ENCODE measurements at places on chromosomes 6 and 20.

GRCh38 chr6:84074988-84075781, 41.6 kb downstream of the MRAP2 start:
- no peak for DNase-seq

DNA sequence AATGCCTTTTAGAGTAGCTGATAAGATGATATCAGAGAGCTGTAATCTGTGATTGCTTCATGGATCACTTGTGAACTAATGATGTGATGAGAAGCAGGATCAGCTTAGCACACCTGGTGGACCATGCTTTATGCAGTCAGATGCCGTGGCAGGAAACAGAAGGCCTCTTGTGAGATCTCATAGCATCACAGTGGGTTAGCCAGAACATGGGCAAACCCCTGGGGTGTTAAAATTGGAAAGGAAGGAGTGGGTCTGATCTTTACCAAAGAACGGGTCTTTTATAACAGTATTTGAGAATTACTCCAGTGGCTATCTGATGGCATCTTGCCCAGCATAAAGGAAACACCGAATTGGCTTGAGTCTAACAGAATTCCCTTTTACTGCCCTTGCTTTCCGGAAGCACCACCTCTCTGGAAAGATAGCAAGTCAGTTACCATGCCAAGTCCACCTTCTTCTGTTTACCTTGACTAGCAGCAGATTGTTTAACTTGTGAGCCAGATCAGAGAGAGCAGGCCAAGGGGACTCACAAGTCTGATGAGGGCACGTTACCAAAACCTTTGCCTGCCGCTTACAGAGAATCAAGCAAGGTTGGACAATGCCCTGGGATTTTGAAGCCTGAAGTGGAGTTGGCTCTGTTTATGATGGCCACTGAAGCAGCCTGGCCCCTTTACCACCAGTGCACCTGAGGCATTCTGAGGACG, 20.9 kb upstream of the SRF start:
- DNase-seq = no peak

GRCh38 chr20:23588434-23589403, 17.0 kb downstream of the CST9 start:
- DNase-seq = no peak

DNA sequence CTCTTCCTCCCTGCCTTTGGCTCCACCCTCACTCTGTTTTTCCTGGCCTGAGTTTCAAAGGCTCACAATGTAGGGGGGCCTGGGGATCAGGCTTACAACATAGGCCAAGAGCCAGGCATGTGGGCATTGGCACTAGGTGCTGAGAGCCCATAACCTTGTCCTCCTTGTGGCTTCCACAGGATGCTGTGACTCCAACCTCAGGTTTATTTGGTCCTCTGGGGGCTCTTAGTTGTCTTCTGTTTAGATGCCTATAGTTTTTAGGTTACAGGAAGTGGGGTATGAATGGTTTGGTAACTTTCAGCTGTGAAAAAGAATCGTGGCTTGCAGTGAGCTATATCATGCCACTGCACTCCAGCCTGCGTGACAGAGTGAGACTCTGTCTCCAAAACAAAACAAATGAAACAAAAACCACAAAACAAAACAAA, 25.6 kb downstream of the MMP24 start:
- DNase-seq = peak; percentile 27

DNA sequence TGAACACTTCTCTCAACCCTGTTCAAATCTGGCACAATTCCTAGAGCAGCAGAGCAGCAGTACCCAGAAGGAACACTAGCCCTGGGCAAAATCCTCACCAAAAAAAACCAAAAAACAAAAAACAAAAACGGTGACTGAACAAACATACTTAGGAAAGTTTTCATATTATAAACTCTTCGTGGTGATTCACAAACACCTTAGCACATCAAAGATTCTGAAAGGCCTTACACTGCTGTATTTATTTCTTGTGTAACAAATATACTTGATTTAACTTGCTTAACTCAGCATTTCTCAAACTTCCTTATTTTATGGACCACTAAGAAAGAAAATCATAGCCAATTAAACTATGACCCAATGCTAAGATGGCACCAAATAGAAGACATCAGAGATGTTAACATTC, 57.8 kb upstream of the RREB1 start:
- no peak for DNase-seq

- no peak for DNase-seq
These were observed 870 bp upstream of the MDFI start for GRCh38 chr6:41637194-41638001.

- DNase-seq = no peak
These were observed 74.7 kb downstream of the BTBD3 start for GRCh38 chr20:11992426-11992825.

- no peak for DNase-seq
These were observed 33.6 kb upstream of the PREX1 start for GRCh38 chr20:48861444-48861843.

GRCh38 chr6:162856885-162857284, 129.1 kb downstream of the PACRG start:
- no peak for DNase-seq

DNA sequence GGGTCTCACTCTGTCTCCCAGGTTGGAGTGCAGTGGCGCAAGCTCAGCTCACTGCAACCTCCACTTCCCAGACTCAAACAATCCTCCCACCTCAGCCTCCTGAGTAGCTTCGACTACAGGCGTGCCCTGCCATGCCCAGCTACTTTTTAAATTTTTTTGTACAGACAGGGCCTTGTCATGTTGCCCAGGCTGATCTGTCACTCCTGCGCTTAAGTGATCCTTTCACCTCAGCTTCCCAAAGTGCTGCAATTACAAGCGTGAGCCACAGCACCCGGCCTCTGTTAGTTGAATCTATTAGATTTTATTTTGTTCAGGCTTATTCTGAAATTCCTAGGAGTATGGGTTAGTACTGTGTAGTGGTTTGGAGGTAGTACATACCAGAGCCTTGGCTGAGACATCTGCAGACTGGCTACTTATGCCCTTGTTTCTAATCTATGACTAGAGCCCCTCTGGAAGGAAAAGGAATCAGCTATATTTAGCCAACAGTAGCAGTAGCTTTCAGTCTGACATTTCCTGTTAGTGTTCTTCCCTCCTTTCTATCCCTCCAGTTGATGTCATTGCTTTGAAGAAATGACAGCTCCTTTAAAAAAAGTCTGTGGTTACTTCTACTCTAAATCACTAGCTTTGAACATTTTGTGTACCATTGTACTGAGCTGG, 74.4 kb downstream of the ITCH start:
- no peak for DNase-seq

DNA sequence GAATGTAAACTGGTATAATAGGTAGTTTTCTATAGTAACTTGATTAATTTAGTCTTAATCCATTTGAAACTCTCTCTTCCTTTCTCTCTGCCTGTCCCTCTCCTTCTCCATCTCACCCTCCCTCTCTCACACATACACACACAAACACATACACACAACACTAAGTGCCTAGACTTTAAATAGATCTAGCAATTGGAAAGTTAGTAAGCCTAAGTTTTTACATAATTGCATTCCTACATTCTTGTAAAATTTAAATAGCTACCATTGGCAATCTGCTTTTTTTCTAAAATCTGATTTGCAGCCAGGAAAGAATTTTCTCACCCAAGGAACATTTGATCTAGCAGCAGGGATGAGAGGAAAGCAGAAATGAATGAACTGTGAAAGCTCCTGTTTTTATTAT, 15.7 kb downstream of the GFRA4 start:
- no peak for DNase-seq

DNA sequence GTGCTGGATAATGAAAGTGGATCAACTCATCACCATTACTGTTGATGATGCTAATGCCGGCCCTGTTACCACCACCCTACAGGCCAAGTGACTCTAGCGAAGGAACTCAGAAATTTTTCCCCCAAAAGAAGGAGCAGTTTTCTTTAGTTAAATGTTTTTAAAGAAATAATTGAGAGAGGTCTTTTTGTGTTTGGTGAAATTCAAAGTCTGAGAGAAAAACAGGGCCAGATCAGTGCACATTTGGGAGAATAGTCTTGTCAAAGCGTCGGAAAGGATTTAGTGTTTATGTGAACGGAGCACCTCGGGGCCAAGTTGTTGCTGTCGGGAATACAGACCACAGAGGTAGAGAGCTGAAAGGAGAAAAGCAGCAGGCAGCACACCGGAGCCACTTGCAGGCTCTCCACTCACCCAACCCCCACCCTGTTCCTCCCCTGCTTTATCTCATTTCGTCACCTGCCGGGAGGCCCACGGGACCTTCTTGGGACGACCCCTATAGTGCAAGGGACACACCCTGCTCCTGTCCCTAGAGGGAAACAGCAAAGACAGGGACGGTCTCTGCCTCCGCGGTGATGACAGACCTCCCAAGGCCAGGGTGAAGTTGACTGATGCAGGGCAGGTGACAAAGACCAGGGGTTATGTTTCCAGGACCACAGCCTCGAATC, 6.8 kb downstream of the TFAP2B start:
- no peak for DNase-seq

- peak; percentile 57 for DNase-seq
These were observed at the start of gene PPP1R14C for GRCh38 chr6:150142670-150143515. TSS of gene PPP1R14C (plus strand) at chr6:150143044. CDS start at chr6:150143193, 149 bp downstream.

- DNase-seq = no peak
These were observed 9.7 kb downstream of the TGM3 start for GRCh38 chr20:2305479-2305878.

DNA sequence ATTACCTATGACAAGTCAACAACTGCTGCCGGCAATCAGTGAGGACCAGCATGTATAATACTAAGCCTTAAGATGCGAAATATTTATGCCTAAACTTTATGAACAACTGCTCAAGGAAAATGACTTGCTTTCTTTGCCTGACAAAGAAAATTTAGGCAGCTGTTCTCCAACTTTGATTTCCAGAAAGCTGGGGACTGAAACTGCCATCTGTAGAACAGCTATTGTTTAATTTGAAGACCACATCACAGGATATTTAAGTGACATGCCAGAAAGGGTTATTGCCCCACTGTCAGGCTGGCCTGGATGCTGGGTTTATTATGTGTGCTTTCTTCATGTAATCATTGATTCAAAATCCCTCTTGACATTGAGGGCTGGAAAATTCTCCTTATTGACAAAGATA, 153.9 kb upstream of the ENPP5 start:
- DNase-seq = no peak

DNA sequence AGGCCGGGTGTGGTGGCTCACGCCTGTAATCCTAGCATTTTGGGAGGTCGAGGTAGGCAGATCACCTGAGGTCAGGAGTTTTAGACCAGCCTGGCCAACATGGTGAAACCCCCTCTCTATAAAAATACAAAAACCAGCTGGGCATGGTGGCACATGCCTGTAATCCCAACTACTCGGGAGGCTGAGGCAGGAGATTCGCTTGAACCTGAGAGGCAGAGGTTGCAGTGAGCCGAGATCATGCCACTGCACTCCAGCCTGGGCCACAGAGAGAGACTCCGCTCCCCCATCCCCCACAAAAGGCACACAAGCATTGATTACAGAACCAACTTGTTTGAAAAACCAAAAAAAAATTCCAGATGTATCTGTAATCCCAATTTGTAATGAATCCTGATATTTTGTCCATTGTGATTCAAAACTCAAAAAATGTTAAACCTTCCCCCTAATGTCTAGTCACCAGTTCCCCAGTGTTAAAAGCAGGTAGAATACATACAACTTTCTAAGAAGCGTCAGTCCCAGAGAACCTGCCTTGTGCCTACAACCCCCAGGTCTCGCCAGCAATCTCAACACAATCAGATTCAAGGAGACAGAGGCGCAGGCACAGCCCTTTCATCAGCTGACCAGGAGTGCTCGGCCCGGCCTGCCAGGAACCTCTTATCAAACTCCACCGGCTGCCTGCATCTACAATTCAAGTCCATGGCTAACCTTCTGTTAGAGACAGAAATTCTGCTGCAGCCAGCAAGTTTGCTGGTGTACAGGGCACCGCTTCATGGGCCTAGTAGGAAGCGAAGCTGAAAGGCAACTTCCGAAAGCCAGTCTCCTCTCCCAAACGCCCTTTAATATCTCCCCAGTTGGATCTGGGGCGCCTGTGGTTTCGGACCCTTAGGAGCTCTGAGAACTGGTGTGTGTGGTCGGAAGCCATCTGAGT, 2.1 kb downstream of the EZR start:
- DNase-seq = peak; percentile 46

- no peak for DNase-seq
These were observed 10.1 kb upstream of the SEC63 start for GRCh38 chr6:107968081-107968480.

DNA sequence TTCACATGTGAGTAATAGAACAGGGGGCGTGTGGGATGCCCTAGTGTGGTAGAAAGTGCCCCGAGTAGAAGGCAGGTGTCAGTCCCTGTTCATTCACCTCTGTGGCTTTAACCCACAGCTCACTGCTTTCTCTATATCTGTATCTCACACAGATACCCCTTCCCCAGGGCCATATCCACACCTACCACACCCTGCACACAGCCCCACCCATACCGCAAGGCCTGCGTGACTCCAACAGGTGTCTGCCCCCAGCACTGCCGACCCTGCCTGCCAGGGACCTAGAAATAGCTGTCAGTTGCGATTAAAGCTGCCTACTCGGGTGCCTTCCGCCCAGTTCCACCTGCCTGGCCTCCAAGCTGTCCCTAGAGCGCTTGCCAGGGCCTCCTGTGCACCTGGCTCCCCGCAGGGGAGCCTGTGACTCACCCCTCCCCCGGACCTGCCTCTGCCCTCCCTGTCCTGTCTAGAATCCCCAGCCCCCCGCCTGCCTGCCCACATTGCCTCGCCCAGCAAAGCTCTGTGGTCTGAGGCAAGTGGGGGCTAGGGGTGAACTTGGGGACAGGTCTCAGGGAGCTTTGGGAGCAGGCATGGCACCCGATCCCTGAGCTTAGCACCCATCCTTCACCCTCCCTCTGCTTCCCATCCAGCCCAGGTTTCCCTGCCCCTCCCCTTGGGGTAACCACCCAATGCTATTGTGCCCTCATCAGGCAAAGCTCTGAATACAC, 38.3 kb upstream of the ID1 start:
- DNase-seq = peak; percentile 59

DNA sequence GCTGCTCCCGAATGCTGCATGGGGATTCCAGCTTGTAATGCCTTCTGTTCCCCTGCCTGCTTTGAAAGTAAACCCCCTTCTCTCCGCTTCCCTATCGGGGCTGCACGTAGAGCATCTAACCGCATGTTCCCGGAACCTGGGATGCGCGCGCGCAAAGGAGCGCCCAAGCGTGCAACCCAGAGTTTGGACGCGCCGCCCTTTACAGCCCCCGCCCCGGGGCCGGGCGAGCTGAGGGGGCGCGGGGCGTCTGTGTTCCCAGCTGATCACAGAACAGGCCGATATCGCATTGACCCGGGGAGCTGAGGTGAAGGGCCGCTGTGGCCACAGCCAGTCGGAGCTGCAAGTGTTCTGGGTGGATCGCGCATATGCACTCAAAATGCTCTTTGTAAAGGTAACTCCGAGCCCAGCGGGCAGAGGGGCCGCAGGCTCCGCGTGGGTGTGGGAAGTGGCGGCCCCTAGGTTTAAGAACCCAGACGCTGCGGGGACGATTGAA, 1.4 kb downstream of the LAMP5 start:
- DNase-seq = no peak

GRCh38 chr6:15301179-15302006, 55.5 kb downstream of the JARID2 start:
- no peak for DNase-seq

- no peak for DNase-seq
These were observed 121.0 kb upstream of the RNF24 start for GRCh38 chr20:4136078-4136966.

DNA sequence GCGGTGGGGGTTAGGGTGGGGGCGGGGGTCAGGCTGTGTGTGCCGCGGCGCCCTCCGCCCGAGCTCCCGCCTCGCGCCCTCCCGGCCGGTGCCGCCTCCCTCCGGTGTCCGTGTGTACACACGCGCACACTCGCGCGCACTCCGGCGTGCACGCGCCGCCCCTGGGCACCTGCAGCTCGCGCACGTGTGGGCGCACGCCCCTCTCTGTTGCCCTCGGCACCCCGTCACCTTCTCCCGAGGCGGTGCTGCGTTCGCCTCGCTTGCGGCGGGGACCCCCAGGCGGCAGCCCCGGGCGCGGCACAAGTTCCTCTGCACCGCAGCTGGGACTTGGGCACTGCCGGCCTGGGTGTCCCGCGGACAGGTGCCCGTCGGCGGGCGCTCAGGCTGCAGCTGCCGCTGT, 525 bp downstream of the MACROD2 start:
- DNase-seq = peak; percentile 5

All from activated CD4-positive, alpha-beta T cell treated with anti-CD3 and anti-CD28 coated beads for 36 hours (primary cell).